Activated CD4-positive, alpha-beta T cell treated with anti-CD3 and anti-CD28 coated beads, Interleukin-2, Interleukin-6, amounts not matched to agents 100 ng/mL and 50 ng/mL, durations not matched to agents 16 hours and 8 hours (primary cell): ENCODE measurements at places on chromosomes 4 and X.

GRCh38 chr4:183863155-183863825 lies 41.8 kb upstream of the STOX2 start:
- DNase-seq: no peak

GRCh38 chr4:174056959-174057358 lies 226.5 kb downstream of the FBXO8 start:
- no peak for DNase-seq

- no peak for DNase-seq
Measured at GRCh38 chr4:183467246-183467645, 22.8 kb downstream of the CDKN2AIP start.

DNA sequence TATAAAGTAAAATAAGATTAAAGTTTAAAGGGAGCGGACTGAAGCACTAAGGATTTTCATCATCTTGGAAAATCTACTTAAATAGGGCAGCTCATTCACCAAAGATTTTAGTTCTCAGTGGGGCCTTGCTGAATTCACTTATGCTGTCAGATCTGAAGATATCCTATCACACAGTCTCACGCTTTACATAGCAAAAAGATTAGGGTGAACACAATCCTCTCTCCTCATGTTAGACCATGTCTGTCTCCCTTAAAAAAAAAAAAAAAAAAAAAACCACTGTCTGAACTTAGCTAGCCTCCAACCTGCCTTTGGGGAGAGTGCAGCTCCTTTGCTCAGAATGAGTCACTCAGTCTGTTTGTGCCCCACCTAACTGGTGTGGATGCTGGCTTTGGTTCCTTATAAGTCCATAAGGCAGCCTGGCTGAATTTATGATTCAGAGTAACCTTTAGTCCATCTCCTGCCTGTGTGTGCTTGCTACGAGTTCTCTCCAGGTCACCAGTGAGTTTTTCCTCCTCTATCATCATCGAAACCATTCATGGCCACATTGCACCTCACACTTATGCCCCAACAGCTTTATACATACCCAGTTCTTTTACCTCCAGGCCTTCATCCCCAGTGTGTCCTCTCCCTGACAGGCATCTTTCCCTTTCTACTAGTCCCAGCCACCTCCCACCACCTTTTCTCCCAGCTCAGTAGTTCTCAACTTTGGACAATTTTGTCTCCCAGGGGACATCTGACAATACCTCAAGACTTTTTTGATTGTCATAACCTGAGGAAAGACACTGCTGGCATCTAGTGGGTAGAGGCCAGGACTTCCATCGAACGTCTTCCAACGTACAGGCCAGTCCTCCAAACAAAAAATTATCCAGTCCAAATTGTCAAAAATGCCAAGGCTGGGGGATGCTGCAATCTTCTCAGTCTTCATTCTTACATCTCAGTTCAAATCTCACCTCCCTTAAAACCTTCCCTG lies 220.7 kb upstream of the EMCN start:
- peak; percentile 5 for DNase-seq

DNA sequence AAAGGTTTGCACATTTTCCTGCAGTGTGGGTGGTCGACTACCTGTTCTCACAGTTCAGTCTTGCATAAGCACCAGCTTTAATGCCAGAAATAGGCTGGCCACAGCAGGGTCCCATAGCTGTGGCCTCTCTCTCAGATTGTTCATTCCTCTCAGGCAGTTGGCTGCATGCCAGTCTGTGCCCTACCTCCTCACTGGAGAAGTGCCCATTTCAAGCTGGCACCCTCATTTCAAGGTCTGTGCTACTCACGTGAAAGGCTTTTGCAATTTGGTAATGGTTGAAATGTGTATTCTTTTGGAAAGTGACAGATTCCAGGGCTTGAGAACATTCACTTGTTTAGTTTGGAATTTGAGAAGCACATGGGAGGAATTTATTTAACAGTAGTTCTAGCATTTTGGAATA lies 28.9 kb upstream of the MTMR1 start:
- DNase-seq: no peak

DNA sequence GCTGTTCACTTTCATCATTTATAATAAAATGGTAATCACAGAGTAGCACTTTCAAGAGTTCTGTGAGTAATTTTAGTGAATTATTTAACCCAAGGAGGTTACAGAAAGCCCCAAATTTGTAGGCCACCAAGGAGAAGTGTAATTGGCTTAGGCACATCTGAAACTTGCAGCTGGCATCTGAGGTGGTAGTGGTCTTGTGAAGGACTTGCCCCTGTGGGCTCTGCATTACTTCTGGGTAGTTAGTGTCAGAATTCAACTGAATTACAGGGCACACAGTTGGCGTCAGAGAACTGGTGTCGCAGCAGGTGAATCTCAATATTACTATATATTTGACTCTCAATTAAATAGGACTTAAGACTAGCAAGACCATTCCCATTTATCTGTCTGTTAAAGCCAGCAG lies 36.9 kb downstream of the GPR174 start:
- peak; percentile 31 for DNase-seq

DNA sequence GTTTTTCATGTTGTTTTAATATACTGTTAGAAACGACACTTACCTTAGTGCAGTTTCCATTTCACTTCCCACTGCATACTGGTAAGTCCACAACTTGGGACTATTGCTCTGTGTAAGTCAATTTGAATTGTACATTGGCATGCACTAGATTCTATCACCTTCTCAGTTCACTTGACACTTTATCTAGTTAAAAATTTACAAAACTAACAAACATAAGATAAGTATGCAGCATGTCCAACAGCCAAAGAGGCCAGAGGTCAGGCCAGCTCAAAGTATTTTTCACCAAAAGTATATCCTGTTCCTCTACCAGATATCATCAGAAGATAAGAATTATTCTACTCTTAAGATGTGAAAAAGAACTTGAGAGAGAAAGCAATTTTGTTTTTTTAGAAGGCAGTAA lies 75.9 kb downstream of the QRFPR start:
- DNase-seq: no peak

GRCh38 chrX:39974270-39974669 lies 123.5 kb downstream of the BCOR start:
- no peak for DNase-seq

- DNase-seq: no peak
Measured at GRCh38 chr4:1395941-1396805, 10.1 kb downstream of the NKX1-1 start.

DNA sequence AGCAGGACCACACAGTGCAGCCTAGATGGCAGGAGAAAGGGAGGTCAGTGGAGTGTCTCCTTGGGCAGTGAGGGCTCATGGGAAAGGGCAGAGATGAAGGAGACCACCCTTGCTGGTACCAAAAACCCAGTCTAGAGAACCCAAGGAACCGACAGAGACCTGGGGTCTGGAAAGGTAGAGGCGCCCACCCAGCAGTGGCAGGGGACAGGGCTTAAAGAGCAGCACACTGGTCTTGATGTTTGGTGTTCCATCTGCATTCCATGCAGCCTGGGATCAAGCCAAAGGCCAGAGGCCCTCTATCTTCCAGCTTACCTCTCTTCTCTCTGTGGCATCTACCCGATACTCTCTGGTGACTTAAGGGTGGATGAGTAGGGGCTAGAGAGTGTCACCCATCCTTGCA lies 127.5 kb downstream of the PJA1 start:
- no peak for DNase-seq

DNA sequence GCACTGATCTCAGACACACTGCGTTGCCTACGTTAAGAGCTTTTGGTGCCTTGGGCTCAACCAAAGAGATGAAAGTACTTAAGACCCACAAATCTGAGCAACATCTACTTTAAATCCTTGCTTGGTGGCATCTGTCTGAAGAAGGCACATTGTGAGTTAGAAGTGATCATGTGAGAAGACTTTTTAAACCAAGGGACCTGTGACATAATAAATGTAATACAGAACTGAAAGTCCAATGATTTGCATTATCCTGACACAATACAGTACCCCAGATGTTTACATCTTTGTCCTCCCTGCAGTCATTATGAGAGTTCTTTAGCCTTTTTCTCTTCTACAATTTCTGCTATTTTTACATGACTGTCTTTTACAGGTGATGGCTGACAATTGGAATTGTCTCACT lies 96.7 kb upstream of the FTHL17 start:
- DNase-seq: no peak

DNA sequence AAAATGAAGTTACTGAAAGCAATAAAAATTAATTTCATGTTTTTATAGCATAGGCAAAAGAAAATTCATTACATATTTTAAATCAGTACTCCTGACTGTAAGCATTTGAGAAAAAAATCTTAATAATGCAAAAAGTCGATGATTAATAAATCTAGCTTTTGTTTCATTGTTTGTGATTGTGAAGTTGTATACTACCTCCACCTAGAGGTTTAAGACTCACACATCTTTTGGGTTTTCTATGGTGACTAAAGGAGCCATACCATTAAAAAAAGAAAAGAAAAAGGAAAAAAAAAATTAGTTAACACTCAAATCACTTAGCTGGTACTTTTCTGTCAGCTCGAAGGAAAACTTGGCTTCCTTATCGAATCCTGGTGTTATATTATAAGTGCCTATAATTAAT lies 2.0 kb downstream of the GABRA2 start:
- no peak for DNase-seq

- DNase-seq: no peak
Measured at GRCh38 chrX:53087388-53087831, 5.2 kb downstream of the TSPYL2 start.

GRCh38 chrX:136623396-136623795 lies 24.6 kb upstream of the CD40LG start:
- DNase-seq: peak; percentile 48

GRCh38 chrX:149962859-149963757 lies 24.8 kb upstream of the EOLA2 start:
- peak; percentile 56 for DNase-seq

- no peak for DNase-seq
Measured at GRCh38 chrX:38236901-38237615, 16.4 kb upstream of the SRPX start.

DNA sequence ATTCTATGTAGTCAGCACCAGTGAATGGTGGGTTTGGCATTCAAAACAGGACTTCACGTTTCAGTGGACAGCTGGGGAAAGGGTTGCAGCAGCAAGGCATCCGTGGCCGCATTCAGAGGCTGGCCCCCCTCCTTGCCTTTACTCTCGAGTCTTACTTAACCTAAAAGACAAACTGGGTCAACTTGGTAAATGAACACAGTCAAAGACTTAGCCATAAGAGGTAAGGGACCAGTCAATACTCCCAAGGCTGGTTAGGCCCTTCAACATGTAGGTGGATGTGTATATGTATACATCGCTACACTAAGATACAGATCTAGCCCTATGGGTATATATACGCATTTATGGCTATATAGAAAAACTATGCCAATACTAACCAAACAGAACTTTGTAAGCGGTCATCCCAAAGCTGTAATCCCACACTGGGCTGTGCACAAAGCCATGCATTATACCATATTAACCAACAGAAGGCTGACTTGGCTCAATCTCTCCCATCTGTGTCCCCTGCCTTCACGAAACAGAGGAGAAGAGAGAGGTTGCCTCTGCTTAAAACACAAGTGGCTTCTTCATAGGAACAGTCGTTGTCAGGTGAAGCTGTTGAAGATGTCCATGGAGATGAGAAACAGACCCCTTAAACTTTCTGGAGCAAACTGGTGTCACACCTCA lies 61.9 kb downstream of the TSC22D3 start:
- no peak for DNase-seq

GRCh38 chr4:40321574-40322275 lies 13.4 kb upstream of the CHRNA9 start:
- DNase-seq: no peak

DNA sequence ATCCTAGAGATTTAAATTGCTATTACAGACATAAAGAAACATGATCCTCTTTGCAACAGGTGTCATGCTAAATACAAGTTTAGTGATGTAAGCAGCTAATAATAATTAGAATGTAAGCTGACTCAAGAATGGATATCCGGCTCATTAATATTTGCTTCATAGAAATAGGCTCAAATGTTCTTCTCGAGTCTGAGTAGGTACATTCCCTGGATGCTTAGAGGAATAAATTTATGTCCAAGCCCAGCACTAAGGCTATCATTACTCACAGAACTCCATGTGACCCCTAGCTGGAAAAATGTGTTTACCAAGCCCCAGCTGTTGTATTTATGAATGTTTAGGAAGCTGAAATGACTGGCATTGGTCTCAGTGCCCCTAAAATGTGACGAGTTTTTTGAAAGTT lies 87.6 kb upstream of the TSPAN7 start:
- DNase-seq: no peak

DNA sequence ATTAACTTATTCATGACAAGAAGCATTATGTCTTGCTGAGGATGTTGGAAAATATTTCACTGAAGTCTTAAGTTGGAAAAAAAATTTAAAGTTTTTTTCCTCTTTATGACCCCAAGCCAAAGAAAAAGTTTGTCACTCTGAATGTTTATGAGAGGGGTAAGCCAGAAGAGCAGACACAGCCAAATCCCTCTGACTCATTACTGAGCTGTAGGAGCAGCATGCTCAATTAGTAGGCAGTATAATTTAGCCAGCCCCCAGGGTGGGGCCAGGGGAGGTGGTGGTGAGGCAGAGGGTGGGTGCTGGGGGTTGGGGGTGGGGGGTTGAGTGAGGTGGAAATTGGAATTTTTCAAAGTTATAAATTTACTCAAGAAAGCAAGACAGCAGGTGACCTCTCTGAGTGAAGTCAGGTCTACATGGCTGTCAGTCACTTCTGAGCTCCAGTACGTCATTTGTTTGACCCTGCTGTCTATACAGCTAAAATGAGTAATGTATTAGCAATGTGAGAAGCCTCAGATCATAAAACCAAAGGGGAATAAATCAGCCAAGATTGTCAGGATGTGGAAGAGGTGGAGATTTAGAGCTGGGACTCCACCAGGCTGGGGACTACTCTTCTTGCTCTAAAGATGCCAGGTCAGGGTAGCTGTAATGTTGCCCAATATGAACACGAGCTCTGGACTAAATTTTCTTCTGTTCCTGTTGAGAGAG lies 98.8 kb upstream of the NDP start:
- no peak for DNase-seq

DNA sequence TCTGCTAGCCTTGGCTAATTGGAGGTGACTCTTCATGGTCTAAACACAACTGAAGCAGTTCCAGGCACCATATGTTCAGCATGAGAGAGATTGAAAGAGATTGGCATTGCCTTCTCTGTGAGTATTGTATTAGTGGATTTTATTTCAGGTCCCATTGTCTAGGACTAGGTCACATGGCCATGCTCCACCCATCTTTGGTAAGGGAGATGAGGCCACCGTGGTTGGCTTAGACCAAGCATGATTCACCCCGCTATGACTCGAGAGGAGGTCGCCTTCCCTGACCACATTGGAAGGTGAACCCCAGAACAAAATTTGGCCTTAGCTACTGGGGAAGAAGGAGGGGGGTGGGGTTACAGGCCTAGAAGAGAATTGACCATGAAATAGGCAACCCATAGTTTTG lies 109.9 kb upstream of the BCOR start:
- DNase-seq: peak; percentile 27
